ENCODE measurements at places on chromosomes 7 and 10.

DNA sequence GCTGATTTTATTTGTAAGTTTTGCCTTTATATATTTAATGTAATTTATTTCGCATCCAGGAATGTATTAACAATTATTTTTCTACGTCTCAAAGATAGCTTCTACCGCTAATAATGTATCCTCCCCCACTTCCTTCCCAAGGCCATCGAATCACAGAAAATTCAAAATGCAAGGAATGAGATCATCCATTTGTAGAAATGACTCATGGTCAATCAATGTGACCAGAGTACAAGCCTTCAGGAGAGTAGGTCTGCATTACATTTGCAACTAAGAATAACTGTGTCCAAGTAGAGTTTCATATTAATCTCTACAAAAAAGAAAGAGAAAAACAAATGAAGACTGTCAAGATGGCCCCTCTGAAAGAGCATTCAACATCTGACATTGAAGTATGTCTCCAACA lies 205.9 kb upstream of the PHF14 start:
- no peak for DNase-seq

- no peak for DNase-seq
Measured at GRCh38 chr7:83541187-83541960, 107.6 kb downstream of the SEMA3E start.

- DNase-seq, result no peak
Measured at GRCh38 chr10:57979956-57980355, 287.7 kb downstream of the IPMK start.

DNA sequence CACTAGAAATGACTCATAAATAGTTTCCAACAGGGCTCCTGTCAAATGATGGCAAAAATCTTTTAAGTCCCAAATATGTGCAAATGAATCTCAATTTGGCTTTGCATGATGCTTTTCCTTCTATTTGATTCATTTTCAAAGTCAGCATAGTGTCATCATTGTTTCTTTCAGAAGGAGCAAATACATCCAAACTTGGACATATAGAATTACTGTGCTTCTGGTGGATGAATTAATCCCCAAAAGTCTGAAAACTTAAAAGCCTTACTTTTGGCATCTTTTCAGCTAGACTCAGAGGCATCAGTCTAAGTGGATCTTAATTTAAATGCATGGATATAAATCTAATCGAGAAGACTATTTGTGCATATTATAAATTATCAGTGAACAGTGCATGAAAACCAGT lies 578.1 kb upstream of the FZD8 start:
- no peak for DNase-seq
